Fibroblast of mammary gland (primary cell): ENCODE measurements at places on chromosomes 13 and 19.
A peak's percentile ranks its signal among the peaks of the same experiment; 100 is the strongest.

DNA sequence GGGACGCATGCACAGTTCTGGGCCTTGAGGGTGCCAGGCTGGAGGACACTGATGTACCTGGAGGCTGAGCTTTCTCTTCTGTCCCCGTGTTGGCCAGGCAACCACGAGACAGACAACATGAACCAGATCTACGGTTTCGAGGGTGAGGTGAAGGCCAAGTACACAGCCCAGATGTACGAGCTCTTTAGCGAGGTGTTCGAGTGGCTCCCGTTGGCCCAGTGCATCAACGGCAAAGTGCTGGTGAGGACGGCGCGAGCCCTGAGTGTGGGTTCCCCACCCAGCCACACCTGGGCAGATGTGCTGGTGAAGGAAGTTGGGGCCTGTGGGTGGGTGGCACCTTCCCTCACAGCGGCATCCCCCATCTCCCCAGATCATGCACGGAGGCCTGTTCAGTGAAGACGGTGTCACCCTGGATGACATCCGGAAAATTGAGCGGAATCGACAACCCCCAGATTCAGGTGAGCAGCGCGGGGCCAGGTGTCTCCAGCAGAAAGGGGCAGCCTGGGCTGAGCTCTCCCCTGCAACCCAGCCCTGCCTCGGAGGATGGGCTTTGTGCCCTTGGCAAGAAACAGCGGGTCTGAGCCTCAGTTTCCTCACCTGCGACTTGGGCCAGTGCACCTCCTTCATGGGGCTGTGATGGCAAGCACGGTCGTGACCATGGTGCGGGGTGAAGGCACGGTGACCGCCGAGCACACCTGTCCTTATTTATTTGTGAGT, 26.2 kb downstream of the CCDC8 start:
- DNase-seq, result no peak

DNA sequence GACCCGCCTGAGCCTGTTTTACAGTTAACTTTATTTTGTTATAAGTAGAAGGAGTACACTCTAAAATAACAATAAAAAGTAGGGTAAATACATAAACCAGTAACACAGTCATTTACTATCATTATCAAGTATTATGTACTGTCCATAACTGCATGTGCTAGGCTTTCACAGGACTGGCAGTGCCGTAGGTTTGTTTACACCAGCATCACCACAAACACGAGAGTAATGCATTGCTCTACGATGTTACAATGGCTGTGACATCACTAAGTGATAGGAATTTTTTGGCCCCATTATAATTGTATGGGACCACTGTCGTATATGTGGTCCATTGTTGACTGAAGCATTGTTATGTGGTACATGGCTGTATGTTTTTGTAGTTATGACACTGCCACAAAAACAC, 41.3 kb upstream of the SLC7A9 start:
- no peak for DNase-seq

- DNase-seq, result no peak
Measured at GRCh38 chr13:42063105-42063504, 14.7 kb downstream of the DGKH start.

GRCh38 chr19:49864890-49865289, 2.5 kb downstream of the PNKP start:
- DNase-seq, result no peak

DNA sequence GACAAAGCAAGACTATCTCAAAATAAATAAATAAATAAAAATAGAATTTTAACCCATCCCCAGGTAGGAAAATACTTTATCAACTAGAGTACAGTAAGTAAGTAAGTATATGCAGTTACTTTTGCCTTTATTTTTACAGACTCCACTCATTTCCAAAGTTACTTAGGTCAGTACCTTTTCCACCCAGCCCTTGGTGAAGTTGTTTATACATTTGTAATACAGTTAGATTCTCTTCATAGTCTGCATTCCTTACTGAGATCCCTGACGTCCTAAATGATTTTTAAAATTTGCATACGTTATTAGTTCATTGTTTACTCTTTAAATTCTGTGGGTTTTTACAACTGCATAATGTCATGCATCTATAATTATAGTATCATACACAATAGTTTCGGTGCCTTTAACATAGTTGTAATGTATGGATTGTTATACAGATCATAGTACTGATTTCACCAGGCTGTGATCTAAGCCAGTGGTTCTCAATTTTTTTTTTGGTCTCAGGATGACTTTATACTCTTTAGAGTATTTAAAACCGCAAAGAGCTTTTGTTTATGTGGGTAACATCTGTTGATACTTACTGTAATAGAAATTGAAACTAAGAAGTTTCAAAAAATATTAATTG, 10.4 kb downstream of the SETDB2 start:
- peak; percentile 55 for DNase-seq

- DNase-seq, result peak; percentile 9
Measured at GRCh38 chr13:51879133-51879532, 17.4 kb downstream of the CCDC70 start.

GRCh38 chr13:46639033-46639981, 86.3 kb downstream of the LRCH1 start:
- no peak for DNase-seq

- peak; percentile 91 for DNase-seq
Measured at GRCh38 chr13:41916173-41916954, 44.5 kb downstream of the VWA8 start.

- DNase-seq, result no peak
Measured at GRCh38 chr13:59885076-59885475, 278.7 kb downstream of the DIAPH3 start.

DNA sequence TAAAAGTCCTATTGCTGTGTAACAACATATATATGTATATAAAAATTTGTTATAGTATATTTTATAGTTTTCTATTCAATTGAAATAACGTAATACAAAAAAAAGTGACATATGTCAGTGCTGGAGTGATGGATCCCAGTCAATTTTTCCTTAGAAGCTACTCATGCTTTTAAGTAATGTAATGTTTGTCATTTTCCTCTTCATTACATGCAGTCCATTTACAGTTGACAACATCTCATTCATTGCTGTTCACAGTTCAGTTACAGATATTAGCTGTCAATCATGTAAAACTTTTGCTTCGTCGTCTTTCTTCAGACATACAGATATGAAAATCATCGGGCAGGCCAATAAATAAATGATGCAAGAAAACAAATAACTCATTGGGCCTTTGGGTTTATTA, 525.1 kb upstream of the PRR20A start:
- DNase-seq, result no peak

- DNase-seq, result no peak
Measured at GRCh38 chr19:4516939-4517300, 1.4 kb downstream of the PLIN4 start.

- DNase-seq, result no peak
Measured at GRCh38 chr19:2041433-2041682, 9.7 kb downstream of the MKNK2 start.

GRCh38 chr19:18898081-18898606, 2.2 kb upstream of the CERS1 start:
- DNase-seq, result peak; percentile 15

DNA sequence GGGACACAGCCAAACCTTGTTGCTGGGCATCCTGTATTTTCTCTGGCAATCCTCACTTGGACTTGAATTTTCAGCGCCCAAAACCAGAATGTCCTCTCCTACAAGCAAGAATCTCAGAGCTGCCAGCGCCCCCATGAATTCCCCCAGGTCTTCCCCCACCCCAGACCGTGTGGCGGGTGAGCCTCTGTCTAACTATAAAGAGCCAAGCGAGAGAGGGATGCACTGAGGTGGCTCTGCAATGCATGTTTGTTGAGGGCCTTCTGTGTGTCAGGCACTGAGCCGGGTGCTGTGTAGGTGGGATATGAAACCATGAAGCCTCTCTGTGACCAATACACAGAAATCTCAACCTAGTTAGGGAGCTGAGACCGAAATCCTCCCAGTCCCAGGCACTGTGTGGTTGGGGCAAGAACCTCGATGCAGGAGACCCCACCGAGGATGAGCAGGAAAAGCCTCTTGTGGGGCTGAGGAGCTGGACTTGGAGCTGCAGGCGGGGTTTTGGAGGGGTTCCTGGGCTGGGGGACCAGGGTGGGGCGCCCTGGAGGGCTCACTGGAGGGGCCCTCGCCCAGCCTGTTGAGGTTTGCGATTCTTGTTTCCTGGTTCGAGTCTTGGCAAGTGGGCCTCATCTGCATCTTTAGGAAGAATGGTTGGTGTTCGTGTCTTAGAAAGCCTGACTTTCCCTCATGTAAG, 12.4 kb upstream of the PROZ start:
- no peak for DNase-seq

DNA sequence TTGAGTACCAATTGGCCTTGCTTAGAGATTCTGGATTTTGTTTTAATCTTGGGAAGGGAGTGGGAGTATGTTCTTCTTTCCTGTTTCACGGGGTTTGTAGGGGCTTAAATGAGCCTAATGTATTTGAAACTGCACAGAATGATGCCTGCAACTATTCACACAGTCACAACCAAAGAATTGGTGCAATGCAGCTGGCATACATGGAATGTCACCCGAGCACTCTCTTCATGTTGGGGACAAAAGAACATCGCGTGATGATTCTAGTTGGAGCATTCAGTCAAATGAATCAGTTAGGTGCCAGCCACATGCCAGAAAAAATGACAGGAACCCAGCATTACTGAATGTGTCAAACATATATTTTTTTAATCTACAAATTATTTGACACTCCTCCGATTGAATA, 22.1 kb downstream of the STARD13 start:
- no peak for DNase-seq

- peak; percentile 21 for DNase-seq
Measured at GRCh38 chr19:16288544-16288943, 36.1 kb upstream of the KLF2 start.

DNA sequence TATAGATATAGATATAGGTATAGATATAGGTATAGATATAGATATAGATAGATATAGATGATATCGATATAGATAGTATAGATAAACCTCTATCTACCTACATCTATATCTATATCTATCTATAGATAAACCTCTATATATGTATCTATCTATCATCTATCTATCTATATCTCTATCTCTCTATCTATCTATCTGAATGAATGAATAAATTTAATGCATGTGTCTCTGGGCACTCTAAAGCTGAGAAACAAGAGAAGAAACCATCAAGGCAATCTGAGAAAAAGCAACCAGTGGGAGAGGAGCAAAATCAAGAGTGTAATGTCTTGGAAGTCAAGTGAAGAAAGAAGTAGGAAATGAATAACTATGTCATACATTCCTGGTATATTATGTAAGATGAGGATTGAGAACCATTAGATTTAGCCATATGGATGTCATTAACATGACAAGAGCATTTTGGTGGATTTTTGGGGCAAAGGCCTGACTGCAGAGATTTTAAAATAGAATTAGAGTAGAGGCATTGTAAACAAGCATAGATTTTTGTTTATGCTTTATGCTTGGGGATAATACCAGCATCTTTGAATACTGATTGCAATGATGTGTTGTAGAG, 1262.7 kb upstream of the MIR17HG start:
- DNase-seq, result peak; percentile 27
